A549 treated with CORT108297 at 1 μM for 4 hours (cell line): ENCODE measurements at places on chromosomes 5 and 9. TPM values are rescaled to one million over a fixed set of nuclear protein-coding genes. Genes with fewer than 3 reads are reported as not detected.

IFNA13 gene
- total RNA-seq = not detected in 5 replicates

ZFAND5 gene
- total RNA-seq = 115 to 143 TPM (median 134 TPM) in 5 replicates

PDZD2 gene
- total RNA-seq = 0.10 to 0.27 TPM (median 0.12 TPM) in 5 replicates

PDE6A gene
- 0.13 to 0.21 TPM (median 0.13 TPM) in 5 replicates for total RNA-seq

TMEM215 gene
- total RNA-seq = 0.02 to 0.05 TPM in 2 of 5 replicates, not detected in the others

SHOC1 gene
- not detected in 5 replicates for total RNA-seq

NTRK2 gene
- total RNA-seq = 0.02 to 0.05 TPM (median 0.03 TPM) in 5 replicates

PCDHAC2 gene
- 2.9 to 3.6 TPM (median 3.2 TPM) in 5 replicates for total RNA-seq

CHSY3 gene
- 0.06 to 0.29 TPM (median 0.13 TPM) in 5 replicates for total RNA-seq

LTC4S gene
- total RNA-seq = 0.25 to 0.36 TPM (median 0.27 TPM) in 3 of 5 replicates, not detected in the others

TLR4 gene
- 0.10 to 0.18 TPM (median 0.13 TPM) in 5 replicates for total RNA-seq

FOXD1 gene
- total RNA-seq = 12.2 to 19.5 TPM (median 17.4 TPM) in 5 replicates

TAF1L gene
- total RNA-seq = 0.01 TPM in 1 of 5 replicates, not detected in the others

HAVCR1 gene
- total RNA-seq = 27.4 to 42.0 TPM (median 37.2 TPM) in 5 replicates

CDO1 gene
- 0.08 TPM in 1 of 5 replicates, not detected in the others for total RNA-seq

FAM153A gene
- total RNA-seq = not detected in 5 replicates

NUTM2F gene
- not detected in 5 replicates for total RNA-seq

GZMA gene
- total RNA-seq = not detected in 5 replicates
